Activated T-helper 1 cell treated with anti-CD3 and anti-CD28 coated beads, Interleukin-12 subunit alpha, Interleukin-12 subunit beta, Interleukin-2, Interleukin-4 antibody, amounts not matched to agents 30 ng/mL and 10 ng/mL and 1 ng/mL, durations not matched to agents 14 hours and 24 hours and 36 hours (primary cell): ENCODE measurements at places on chromosomes 1 and 21. TPM values are rescaled to one million over a fixed set of nuclear protein-coding genes. Genes with fewer than 3 reads are reported as not detected.

- DNase-seq = peak; percentile 41
Observed at GRCh38 chr1:11654137-11654938, at the start of the genes FBXO2 and FBXO44. Gene FBXO2 (minus strand): TSS chr1:11654429. CDS start chr1:11654340, 89 bp downstream. Gene FBXO44 (plus strand): TSS chr1:11654877. CDS start chr1:11655836, 959 bp downstream.

DNA sequence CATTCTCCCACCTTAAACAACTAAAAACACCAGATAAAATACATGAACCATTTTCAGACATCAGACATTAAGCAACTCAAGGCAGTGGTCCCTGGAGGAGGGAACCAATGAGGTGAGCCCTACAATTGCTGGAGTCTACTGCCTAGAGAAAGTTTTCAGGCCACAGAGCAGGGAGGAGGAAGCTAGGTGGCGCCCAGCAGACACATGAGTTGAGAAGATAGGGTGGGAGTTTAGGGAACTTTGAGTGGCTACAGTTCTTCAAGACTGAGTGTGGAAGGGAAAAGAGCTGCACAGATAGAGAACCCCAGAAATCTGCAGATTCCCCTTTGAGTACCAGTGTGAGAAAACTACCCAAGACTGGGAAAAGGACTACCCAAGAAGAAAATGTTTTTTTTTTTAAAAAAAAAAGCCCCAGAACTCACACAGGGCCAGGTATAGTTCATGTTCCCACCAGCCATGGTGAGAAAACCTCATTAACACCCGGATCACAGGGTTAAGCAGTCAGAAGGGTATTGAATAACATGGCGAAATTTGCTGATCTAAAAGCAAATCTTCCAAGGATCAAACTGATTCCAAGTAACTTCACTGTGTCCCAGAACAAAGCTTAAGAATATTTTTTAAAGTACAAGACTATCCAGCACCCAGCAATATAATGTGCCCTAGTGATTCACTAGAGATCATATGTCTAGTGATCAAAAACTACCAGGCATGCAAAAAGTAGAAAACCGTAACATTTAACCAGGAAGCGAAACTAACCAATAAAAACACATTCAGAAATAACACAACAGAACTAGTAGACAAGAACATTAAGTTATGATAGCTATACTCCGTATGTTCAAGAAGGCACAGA is 12.0 kb downstream of the ALDH9A1 start:
- no peak for DNase-seq

GRCh38 chr1:65605621-65606020 is 185.2 kb downstream of the LEPR start:
- no peak for DNase-seq

DNA sequence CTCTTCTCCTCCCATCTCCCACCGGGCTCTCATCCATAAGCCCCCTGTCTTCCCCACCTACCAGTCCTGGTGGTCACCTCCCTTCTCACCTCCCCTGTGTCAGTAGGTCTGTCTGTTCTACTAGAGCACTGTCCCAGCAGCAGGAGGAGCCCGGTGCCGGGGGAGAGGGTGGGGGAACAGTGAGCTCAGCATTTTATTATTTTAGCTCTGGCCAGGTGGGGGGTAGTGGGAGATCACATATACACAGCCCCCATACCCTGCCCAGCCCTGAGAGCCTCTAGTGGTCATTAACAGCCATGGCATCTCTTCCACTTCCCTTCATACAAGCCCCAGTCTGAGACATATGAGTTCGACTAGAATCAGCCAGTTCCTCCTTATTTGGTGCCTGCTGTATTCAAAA is at the start of gene TMOD4:
TMOD4 (minus strand) TSS at position 119 of the 400 bp plus-strand sequence. CDS start 1,106 bp downstream, outside the sequence.
- no peak for DNase-seq

The PADI3 gene
- not detected in 2 replicates for total RNA-seq

DNA sequence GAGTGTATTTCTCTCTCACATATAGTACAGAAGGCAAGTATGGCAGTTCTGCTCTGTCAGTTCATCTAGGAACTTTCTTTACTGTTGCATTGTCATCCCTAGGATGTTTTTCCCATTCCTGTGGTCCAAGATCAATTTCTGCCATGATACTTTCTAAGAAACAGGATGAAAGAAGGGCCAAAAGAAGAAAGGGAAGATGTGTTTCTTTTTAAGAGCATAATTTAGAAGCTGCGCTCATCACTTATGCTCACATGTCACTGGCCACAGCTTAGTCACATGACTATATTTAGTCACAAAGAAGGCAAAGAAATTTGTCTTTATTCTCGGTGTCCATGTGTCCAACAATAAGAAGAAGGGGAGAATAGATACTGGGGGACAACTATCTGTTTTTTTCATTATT is 7.0 kb upstream of the MAST2 start:
- no peak for DNase-seq

DNA sequence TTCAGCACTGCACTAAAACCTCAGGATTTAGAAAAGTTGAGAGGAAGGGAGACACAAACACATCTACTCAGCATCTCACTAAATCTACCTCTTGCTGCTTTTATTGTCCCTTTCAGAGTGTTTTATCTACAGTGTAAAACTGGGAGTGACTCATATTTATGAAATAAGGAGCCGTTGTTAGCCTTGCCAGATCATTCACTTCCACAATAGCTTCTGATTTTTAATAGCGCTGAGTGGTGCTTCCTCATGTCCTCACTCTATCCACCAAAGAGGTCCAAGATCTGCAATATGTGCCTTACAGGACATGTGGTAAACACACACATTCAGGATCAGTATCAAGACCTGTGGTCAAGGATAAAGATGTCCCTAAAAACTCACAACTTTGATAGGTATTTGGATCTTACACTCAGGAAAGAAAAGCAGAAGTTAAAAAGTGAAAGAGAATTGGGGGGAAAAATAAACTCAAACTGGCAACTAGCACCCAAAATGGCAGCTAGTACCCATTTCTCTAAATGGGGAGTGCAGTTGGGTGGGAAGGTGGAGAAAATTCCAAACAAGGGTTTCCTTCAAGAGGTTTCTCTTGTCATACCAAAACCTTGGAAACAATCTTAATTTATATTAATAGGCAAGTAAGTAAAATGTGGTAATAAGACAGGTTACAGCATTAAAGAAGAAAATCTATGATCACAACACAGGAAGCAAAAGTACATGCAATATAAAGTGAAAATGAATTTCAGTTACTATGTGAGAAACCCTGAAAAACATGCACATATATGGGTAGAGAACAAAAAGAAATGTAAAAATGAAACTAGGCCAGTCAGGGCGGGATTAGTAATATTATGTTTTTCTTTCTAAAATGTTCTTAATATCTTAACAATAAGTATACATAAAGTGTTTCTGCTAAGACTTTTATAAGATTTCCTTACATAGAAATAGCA is 15.9 kb downstream of the DUSP10 start:
- DNase-seq = no peak

DNA sequence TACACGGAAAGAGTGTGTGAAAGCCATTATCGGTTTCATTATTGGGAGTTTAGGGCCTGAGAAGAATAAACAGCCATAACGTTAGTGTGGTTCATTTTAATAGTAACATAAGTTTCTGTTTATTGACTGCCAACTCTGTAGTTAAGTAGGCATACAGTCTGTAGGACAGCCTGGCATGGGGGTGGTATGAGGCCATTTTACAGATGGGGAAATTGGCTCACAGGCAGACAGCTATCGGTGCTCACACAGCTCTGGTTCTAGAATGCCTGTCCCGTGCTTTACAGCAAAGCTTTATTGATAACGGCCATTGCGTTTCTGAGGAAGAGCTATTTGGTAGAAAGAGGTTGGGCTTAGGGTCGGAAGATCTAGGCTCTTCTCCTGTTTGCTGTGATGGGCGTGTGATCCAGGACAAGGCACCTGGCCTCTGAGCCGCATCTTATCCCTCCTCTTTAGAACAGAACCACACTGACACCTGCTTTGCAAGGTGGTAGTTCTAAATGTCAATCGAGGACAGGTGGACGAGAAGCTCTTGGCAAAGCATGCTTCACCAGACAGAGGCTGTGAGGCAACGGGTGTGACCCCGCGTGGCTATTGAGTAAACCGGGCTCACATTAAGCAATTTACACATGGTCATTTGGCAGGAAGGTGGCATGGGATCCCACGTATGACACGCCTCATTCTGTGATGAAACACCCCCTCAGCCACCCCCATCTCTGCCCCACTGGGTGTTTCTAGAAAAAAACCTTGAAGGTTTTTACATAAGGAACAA is 14.9 kb downstream of the ETS2 start:
- DNase-seq = no peak

GRCh38 chr1:76068953-76069561 is 5.5 kb upstream of the ST6GALNAC3 start:
- no peak for DNase-seq

DNA sequence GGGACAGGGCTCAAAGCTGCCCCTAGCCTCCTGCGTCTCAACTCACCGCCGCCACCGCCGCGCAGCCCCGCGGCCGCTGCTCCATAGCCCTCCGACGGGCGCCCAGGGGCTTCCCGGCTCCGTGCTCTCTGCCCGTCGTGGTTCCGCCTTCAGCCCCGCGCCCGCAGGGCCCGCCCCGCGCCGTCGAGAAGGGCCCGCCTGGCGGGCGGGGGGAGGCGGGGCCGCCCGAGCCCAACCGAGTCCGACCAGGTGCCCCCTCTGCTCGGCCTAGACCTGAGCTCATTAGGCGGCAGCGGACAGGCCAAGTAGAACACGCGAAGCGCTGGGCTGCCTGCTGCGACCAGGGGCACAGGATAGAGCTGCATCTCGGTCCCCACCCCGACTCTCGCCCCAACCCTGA is at the start of gene TNFRSF25:
TNFRSF25 (minus strand) TSS at position 151 of the 400 bp plus-strand sequence; CDS start at position 85, 66 bp downstream.
- DNase-seq = peak; percentile 71

DNA sequence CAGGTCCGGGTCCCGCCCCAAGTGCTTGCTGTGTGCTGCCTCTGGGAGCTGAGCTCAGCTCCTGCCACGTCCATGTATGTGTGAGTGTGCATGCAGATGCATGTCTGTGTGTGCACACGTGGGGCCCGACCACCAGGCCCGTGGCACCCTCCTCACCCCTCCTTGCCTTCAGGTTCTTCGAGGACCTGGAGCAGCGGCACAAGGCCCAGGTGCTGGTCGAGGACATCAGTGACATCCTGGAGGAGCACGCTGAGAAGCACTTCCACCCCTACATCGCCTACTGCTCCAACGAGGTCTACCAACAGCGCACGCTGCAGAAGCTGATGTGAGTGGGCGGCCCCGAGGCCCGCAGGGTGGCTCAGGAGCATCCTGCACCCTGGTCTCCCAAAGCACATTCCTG is 18.4 kb downstream of the ARHGEF16 start:
- DNase-seq = no peak

- no peak for DNase-seq
Observed at GRCh38 chr1:205939690-205940330, 3.4 kb downstream of the SLC26A9 start.

The LIN9 gene
- total RNA-seq = 11.7 and 12.1 TPM in 2 replicates

The SAMSN1 gene
- total RNA-seq = 115 and 119 TPM in 2 replicates

DNA sequence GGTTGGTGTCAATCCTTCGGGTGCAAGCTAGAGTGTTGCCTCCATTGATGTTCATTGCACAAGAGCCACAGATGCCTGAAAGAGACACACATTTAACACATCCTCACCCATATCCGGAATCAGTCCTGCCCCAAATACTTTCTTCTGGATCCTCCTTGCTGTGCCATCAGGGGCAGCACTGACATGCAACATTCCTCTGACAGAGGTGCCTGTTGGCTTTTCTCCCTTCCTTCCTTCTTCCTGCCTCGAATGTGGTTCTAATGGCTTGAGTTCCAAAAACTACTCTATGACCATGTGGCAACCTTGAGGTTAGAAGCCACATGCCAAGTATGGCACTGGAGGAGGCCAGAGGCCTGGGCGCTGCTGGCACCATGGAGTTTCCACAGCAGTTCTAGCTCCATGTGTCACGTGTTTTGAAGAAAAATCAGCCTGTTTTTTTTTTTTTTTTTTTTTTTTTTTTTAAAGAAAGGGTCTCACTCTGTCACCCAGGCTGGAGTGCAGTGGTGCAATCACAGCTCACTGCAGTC is 17.0 kb upstream of the ATP13A2 start:
- no peak for DNase-seq

The NUF2 gene
- 36.8 and 37.7 TPM in 2 replicates for total RNA-seq

The MNDA gene
- not detected in 2 replicates for total RNA-seq

DNA sequence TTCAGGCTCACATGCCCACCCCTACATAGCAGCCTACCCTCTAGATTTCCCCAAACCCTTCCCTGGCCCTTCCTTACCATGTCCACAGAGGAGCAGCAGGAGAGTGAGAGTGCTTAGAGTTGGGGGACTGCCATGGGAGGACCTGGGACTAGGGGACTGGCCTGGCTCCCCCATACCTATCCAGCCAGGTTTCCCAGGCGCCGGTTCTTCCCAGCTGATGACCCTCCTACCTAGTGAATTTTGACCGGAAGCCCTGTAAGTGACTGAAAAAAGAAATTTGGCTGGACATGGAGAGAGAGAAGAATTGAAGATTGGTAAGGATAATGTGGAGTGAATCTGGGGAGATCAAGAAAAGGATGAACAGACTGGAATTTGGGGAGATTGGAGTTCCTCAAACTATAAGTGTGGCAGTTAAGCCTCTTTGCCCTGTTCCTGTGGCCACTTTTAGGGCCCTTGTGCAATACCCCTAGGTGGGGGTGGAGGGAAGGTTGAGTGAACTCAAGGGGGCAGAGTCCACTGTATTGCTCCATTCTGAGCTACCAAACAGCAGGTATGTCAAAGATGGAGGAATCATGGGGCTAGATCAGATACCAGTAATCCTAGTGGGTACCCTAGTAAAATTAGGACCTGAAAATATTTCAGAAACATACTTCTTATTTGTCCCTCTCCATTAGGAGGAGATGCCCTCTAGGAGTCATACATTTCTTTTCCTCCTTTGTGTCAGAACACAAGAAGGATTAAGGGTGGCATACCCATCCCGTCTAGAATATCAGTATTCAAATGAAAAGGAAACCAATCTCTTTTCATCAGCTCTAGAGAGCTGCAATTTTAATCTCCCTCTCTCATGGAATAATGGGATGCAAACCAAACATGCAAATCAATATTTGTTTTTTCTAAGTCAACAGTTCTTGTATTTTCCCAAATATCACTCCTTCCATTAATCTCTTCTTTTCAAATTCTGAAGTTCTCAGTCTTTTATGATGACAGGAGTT is 1.2 kb downstream of the HJV start:
- no peak for DNase-seq

- DNase-seq = peak; percentile 19
Observed at GRCh38 chr1:247373721-247374141, 42.1 kb upstream of the ZNF496 start.

DNA sequence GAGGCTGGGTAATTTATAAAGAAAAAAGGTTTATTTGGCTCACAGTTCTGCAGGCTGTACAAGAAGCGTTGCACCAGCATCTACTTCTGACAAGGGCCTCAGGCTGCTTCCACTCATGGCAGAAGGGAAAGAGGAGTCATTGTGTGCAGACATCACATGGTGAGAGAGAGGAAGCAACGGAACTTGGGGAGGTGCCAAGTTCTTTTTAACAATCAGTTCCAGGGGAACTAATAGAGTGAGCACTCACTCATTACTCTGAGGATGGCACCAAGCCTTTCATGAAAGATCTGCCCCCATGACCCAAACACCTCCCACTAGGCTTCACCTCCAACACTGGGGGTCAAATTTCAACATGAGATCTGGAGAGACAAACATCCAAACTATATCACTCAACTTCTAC is 77.2 kb downstream of the DDAH1 start:
- DNase-seq = no peak

- DNase-seq = no peak
Observed at GRCh38 chr1:219959540-219960203, 31.3 kb upstream of the SLC30A10 start.

DNA sequence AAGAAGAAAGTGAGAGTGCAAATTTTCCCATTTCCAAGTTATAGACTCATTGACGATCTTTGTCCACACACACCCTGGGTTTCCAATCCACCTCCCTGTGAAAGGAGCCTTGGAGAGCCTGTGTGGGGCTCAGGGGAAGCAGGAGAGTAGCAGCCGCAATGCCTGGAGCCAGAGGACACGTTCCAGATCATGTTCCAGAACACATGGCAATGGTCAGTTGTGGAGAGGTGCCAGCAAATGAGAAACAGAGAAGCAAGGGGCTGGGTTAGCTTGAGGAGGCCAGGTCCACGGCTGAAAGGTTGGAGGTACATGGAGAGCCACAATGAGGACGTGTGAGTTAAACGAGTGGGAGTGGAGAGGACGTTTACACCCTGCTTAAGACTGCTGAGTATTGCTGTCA is 33.0 kb upstream of the SIPA1L2 start:
- no peak for DNase-seq
